ENCODE measurements at places on chromosomes 7 and 10. TPM values are rescaled to one million over a fixed set of nuclear protein-coding genes. Genes with fewer than 3 reads are reported as not detected.

GRCh38 chr7:47253650-47254080 lies 328.2 kb downstream of the TNS3 start:
- DNase-seq: peak; percentile 73
- H3K27me3 ChIP-seq: no peaks in the 10 kb centered on the region
- H3K36me3 ChIP-seq: no peaks in the 10 kb centered on the region
- H3K4me1 ChIP-seq: peaks cover 11% of the 10 kb centered on the region
- peak overlapping the region; percentile 84 for H3K27ac ChIP-seq

- no peaks in the 10 kb centered on the region for H3K36me3 ChIP-seq
- H3K4me3 ChIP-seq: no peak overlapping the region
- DNase-seq: no peak
- H3K4me1 ChIP-seq: no peaks in the 10 kb centered on the region
Observed at GRCh38 chr7:133652547-133652946, 399.7 kb downstream of the EXOC4 start.

DNA sequence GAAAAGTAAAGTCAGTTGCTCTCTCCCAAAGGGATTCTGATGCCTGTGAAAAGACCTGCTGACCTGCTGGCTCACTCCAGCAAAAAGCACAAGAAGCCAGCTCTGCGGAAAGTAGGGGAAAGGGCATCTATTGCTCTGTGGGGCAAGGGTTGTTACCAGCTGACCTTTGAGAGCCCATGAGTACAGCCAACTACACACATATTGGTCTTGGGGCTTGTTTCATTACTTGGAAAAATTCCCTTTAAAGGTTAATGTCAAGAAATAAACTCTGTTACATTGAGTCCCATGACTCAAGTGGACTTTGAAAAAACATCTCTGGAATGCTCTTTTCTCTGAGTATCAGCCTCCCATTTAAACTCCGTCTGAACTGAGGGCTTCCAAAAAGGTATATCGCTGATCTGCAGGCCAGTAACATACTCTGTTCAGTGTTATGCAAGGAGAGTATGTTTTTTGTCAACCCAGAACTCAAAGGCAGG lies 53.2 kb downstream of the PANK1 start:
- H3K36me3 ChIP-seq: no peaks in the 10 kb centered on the region
- DNase-seq: peak; percentile 68
- H3K27me3 ChIP-seq: no peaks in the 10 kb centered on the region
- H3K4me1 ChIP-seq: no peaks in the 10 kb centered on the region
- peak overlapping the region; percentile 88 for H3K27ac ChIP-seq
- no peak overlapping the region for H3K4me3 ChIP-seq

- H3K27me3 ChIP-seq: no peaks in the 10 kb centered on the region
- H3K36me3 ChIP-seq: no peaks in the 10 kb centered on the region
- H3K4me3 ChIP-seq: no peak overlapping the region
- no peak overlapping the region for H3K27ac ChIP-seq
- no peak for DNase-seq
Observed at GRCh38 chr7:105719395-105719794, 138.1 kb upstream of the EFCAB10 start.

GRCh38 chr7:83486536-83486935 lies 162.4 kb downstream of the SEMA3E start:
- no peaks in the 10 kb centered on the region for H3K4me1 ChIP-seq
- no peak overlapping the region for H3K27ac ChIP-seq
- H3K27me3 ChIP-seq: no peaks in the 10 kb centered on the region
- DNase-seq: no peak
- no peaks in the 10 kb centered on the region for H3K36me3 ChIP-seq

GRCh38 chr10:29529146-29529545 lies 105.6 kb downstream of the SVIL start:
- no peaks in the 10 kb centered on the region for H3K27me3 ChIP-seq
- no peak overlapping the region for H3K4me3 ChIP-seq
- no peak overlapping the region for H3K27ac ChIP-seq
- H3K4me1 ChIP-seq: no peaks in the 10 kb centered on the region
- no peak for DNase-seq

DNA sequence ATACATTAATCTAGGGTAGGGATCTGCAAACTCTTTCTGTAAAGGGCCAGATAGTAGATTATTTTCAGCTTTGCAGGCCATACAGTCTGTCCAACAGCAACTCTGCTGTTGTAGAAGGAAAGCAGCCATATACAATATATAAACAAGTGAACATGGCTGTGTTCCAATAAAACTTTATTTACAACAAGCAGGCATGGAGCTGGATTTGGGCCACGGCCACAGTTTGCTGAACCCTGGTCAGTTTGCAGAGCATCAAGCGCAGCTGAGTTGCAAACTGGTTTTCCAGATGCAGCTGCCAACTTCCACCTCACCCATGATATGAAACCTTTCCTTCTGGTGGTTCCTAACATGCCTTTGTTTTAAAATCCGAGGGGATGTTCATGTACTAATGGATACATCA lies 310.4 kb upstream of the NFE2L3 start:
- DNase-seq: no peak
- no peaks in the 10 kb centered on the region for H3K36me3 ChIP-seq
- no peaks in the 10 kb centered on the region for H3K27me3 ChIP-seq
- H3K4me3 ChIP-seq: no peak overlapping the region

- H3K27ac ChIP-seq: no peak overlapping the region
- H3K27me3 ChIP-seq: no peaks in the 10 kb centered on the region
- no peak for DNase-seq
- no peak overlapping the region for H3K4me3 ChIP-seq
- no peaks in the 10 kb centered on the region for H3K4me1 ChIP-seq
- H3K36me3 ChIP-seq: no peaks in the 10 kb centered on the region
Observed at GRCh38 chr7:16509829-16510228, 16.8 kb upstream of the LRRC72 start.

The CFAP58 gene
- 0.07 TPM for polyA plus RNA-seq

The PRRT4 gene
- polyA plus RNA-seq: 1.3 TPM

The RNLS gene
- polyA plus RNA-seq: 8.6 TPM

The PPP1R3C gene
- polyA plus RNA-seq: 0.89 TPM

The TMEM140 gene
- 11.7 TPM for polyA plus RNA-seq

The ZNF716 gene
- not detected for polyA plus RNA-seq

The HOXA10 gene
- not detected for polyA plus RNA-seq
